ENCODE measurements at places on chromosomes 6 and 20.

DNA sequence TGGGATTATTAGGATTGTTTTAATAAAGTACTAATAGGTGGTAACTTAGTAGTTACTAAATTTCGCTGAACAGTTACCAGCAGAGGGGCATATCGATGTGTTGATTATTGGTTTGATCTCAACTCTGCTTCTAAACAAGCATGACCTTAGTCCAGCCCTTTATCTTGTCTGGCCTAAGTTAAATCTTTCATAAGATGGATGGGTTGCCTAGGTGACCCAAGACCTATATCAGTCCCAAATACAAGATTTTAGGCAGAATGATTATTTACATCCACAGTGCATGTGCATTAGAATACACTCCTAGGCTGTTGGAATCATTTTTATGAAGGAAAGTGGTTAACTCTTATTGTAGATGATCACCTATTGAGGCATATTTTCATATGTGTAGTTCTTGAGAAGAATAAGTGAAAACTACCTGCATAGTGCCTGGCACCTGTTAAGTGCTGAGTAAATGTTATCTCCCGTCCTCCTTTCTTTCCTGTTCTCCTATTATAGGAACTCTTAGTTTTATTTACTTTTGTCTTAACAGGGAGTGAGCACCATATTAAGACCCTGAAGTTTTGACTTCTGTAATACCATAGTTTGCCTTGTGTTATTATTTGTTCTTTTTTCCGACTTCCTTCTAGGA, 1.1 kb downstream of the HSF2 start:
- DNase-seq: no peak

DNA sequence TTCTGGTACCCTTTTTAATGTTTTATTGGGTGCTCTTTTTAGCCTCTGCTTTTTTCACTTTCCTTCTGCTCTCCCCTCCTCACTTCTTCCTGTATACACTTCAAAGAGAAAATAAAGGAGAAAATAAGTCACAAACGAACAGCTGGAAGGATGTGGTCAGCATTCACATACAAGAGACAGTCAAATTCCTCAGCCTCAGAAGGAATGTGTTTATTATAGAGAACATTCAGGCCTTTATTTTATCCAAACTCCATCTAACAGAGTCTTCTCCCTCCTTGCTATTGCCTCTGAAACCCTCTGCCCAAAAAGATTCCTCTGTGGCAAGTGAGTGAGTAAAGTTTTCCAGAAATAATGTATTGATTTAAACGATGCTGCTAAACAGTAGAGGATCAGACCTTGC, 490.4 kb downstream of the FRK start:
- DNase-seq: no peak

DNA sequence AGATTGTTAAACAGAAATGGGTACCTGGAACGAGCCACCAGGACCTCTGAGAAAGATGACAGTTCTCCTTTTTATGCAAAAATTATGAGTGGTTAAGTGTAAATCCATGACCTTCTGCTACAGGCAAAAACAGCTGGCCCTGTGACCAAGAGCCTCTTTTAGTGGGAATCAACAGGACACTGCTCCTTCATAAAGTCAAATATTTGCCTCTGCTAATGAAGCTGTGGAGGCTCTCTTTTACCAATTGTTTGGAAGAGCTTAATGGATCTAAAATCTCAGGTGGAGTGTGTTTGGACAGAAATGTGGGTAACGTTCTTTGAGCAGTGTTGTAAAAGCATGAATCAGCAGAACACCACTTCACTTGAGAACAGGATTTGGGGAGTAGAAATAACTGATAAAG, 117.5 kb upstream of the PCSK2 start:
- DNase-seq: no peak

DNA sequence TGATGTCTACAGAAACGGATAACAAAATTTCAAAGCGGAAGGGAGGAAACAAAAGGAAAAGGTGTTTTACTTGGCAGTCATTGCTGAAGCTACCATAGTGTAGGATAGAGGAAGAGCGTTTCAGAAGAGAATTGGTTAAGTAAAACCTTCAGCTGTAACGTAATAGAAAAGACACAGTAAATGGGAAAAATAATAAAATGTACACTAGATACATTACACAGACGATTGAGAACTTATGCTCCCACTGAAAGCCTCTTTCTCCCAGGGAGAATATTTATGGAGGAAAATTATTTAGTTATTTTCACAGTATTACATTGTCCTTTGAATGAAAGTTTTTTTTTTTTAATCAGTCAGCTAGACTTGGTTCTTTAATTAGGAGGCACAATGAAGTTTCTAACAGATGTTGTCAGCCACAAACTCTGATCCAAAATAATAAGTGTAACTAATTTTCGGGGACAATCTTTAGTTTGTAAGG, 90.7 kb upstream of the PRDM1 start:
- DNase-seq: no peak

DNA sequence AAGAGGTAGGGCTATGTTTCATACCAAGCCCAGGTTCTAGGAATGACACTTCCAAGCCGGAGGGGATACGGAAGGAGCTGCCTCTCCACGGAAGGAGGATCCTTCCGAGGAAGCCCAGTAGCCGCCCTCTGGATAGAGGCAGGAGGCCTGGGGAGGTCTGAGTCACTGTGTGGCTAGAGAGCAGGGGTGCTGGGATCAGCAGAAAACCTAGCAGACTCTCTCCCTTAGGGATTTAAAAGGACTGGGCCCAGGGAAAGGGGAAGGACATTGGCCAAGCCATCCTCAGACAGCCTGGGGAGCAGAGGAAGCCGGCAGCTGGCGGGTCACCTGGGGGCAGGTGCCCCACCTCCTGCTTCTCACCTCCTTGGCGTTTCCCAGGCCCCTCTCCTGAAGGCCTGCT, 36.6 kb upstream of the NFATC2 start:
- DNase-seq: no peak

- peak; percentile 21 for DNase-seq
Measured at GRCh38 chr6:53979468-53980067, 131.7 kb upstream of the MLIP start.

GRCh38 chr20:34163307-34163706, 51.3 kb upstream of the EIF2S2 start:
- no peak for DNase-seq

GRCh38 chr6:44002593-44003344, 124.5 kb downstream of the MRPL14 start:
- DNase-seq: peak; percentile 55

GRCh38 chr20:45355209-45356084, 7.2 kb upstream of the SDC4 start:
- DNase-seq: no peak

GRCh38 chr6:170447561-170447930, 105.6 kb downstream of the PSMB1 start:
- no peak for DNase-seq

DNA sequence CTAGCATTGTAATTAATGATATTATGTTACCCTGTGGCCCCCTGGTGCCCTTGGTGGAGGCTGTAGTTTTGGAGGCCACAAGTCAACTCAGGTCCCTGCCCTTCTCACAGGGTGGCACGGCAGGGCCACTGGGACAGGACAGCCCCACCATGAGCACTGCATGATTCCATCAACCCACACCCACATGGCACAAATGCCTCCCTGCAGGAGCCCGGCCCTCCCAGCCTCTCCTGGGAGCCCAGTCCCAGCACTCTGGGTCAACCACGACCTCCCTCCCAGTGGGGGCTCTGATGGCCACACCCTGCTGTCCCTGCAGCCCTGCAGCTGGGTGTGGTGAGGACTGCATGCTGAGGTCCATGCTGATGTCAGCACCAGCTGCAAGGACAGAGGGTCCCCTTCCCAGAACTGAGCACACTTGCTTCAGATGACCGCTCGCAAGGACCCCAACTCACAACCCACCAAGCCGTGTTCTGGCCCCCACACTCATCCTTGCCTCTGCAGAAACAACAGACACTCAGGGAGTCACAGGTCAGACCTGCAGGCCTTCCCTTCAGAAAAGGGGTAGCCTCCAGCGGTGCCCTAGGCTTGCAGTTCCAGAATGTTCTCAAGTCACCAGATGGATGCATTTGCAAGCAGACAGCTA, 15.7 kb upstream of the CST7 start:
- DNase-seq: no peak

GRCh38 chr6:148395583-148396101, 53.0 kb downstream of the SASH1 start:
- DNase-seq: no peak

DNA sequence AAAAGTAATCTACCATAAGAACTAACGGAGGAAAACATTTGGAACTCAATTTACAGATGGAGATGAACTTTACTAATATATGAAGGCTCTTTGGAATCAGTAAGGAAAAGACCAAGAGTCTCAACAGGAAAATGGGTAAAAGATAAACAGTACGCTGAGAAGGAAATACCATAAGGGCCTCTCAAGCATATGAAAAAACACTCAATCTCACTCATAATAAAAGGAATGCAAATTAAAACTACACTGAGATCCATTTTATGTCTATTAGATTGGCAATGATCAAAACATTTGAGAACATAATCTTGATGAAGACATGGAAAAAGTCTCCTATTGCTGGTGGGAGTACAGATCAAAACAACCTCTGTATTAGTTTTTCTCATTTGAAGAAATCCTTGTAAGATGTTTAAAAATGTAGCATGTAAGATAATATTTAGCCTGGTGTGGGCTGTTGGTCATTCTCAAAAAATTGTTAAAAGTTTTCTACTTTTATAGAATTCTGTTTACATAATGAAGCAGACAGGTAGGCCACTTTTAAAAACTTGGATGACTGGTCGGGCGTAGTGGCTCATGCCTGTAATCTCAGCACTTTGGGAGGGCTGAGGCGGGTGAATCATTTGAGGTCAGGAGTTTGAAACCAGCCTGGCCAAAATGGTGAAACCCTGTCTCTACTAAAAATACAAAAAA, 14.5 kb downstream of the REV3L start:
- DNase-seq: no peak

DNA sequence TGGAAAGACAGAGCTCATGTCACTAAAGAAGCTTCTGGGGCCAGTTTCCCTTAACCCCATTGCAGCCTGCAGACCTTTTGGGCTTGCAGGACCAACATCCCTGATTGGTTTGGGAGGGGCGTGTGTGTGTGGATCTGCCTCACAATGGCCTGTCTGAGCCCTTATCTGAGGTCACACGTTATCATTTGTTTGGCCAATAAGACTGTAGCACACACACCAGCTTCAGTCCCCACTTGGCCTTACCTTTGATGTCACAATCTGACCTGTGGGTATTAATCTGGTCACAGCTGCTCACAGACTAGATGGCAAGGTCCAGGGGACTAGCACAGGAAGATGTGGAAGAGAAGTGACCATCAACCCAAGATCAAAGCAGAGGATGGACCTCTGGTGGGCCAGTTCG, at the start of gene SCP2D1:
SCP2D1 (plus strand) TSS at position 301 of the 400 bp plus-strand sequence; CDS start at position 334, 33 bp downstream.
- no peak for DNase-seq

DNA sequence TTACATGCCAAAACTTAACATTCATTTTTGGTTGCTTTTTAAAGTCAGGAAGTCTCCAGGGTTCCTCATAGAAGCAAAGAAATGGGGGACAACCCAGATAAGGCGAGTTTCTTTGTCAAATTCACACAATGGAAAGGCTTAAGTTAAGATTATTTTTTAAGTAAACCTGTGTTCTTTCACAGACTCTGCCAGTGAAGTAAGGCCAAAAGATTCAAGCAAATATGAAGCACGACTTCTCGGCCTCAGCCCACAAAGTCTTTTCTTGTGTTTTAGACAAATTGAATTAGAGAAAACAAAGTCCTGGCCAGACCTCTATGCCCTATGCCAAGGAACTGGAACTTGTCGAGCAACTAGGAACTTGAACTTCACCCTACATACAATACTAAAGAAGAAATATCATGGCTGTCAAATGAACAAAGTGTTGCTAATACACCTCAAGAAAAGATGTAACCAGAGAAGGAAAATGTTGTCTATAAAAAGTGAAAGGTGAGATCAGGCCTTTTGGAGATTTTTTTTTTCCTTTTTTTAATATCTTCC, 540.0 kb upstream of the JARID2 start:
- no peak for DNase-seq

- peak; percentile 40 for DNase-seq
Measured at GRCh38 chr6:157272866-157273755, 50.2 kb downstream of the TMEM242 start.

- no peak for DNase-seq
Measured at GRCh38 chr20:58448958-58449357, 59.9 kb downstream of the VAPB start.

GRCh38 chr6:453152-453551, 61.6 kb downstream of the IRF4 start:
- no peak for DNase-seq

- DNase-seq: no peak
Measured at GRCh38 chr6:123745895-123746294, 57.8 kb upstream of the NKAIN2 start.

DNA sequence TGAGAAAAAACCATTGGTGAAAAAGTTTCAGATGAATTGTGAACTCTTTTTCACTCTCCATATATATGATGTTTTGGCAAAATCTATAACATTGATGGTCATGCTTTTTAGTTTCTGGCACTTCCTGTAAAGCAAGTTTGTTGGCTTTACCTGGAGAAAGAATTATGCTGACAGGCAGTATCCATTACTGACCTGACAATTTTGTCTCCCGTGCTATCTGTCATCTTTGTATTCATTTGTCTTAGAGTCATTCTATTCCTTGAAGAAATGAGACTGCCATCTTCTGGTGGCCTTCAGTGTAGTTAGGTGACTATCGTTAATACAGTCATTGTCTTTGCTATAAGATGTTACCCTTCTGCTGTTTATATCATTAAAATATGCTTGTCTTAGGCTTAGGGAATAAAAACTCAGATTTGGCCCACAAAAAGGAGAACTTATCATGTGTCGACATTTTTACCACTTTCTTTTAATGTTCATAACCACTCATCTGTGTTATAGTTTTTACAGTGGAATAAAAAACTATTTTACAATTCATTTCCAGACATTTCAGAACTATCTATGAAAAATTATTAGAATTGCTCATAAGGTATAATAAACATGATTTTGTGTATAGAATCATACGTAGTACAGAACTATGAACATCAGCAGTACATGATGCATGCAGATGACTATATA, 707.0 kb downstream of the EPM2A start:
- peak; percentile 19 for DNase-seq

DNA sequence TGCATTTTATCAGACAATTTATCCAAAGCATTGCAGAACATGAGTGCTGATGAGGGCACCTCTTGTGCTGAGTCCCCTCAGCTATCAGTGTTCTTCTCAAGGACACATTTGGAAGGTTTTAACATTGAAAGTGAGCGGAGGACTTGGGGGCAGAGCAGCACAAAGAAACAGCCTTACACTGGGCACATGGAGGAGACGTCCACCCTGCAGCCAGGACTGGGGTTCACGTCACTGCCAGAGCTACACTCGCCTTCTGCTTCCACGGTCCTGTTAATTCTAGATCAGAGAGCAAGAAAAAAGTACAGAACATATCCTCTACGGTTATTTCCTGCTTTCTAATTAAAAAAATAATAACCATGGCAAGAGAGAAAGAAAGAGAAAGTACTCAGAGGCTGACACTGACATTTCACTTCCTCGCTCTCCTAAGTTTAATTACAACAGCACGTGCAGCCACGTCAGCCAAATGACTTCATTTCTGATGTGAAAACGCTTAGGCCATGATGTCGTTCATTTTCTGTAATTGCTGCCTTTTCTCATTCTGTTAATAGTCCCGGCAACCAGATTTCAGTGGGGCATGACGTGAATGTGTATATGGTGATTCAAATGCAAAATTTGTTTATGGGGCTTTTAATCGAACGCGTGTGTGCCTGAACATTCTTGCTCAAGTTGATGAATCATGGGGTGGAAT, 5.1 kb downstream of the PRND start:
- peak; percentile 62 for DNase-seq
